ENCODE measurements at places on chromosomes 4 and X.

DNA sequence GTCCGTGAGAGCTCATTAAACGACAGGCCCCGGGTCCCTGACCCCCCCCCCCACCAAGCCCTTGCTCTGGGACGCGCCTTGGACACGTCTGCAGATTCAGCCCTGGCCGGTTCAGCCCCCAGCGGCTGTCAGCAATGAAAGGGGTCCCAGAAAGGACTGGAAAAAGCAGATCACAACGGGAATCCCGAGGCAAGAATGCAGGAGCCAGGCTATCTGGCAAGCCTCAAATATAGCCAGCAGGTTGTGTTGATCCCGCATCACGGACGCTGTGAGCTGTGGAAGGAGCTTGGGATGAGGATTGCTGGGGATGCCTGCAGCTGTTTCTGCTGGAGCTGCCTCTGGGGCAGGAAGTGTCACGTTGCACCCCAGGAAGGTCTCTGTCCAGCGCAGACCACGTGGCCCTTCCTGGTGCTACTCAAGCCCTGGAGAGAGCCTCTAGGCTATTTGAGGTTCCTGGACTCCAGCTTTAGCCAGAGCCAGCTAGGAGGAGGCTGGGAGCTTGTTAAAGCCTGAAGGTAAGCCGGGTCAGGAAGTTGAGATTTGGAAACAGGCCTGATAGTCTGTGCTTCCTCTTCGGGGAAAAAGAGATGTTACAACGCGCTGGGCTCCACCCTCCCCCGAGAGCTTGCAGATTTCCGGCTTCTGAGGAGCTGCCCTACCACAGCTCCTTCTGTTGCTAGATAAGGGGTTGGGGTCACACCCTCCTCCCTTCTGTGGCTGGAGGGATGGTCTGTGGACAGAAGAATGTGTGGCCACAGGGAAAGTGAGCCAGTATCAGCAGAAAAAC lies 19.3 kb upstream of the CSF2RA start:
- DNase-seq, result no peak

DNA sequence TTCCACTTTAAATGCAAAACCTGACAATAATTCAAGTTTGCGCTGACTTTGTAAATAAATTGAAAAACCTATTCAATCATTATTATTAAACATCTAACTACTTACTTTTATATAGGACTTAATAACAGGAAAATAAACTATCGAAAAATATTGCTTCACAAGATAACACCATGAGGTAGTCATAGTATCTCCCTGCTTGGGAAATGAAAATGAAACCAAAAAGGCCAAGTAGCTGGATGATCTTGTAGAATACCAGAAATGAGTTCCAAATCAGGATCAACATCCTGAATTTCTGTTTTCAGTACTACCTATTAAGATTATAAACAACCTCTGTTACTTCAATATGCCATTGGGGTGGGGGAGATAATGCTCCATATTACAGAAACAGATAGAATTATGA lies 58.9 kb downstream of the CHIC2 start:
- no peak for DNase-seq

- DNase-seq, result no peak
Observed at GRCh38 chr4:81573840-81574239, 102.1 kb upstream of the RASGEF1B start.

DNA sequence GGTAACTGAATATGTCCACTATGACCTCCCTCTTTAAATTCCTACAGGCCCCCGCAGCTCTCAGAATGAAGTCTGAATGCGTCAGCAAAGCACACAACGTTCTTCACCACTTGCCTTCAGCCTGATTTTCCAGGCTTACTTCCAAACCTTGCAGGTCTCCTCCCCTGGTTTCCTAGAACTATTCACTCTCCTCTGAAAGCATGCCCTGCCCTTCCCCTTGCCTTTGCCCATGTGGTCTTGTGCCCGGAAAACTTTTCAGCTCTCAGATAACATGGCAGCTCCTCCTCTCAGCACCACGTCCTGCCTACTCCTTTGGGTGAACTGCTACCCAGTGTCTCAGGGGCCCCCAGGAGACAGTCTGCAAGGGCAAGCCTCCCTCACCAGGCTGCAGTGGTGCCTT lies 268.5 kb upstream of the LDB2 start:
- DNase-seq, result no peak

All from LNCaP clone FGC (cell line).